ENCODE measurements at places on chromosomes 12 and 14. TPM values are rescaled to one million over a fixed set of nuclear protein-coding genes. Genes with fewer than 3 reads are reported as not detected.

GRCh38 chr14:75222208-75222701 lies 45.8 kb upstream of the TMED10 start:
- no peak for DNase-seq

Gene TPPP2
- not detected for total RNA-seq

DNA sequence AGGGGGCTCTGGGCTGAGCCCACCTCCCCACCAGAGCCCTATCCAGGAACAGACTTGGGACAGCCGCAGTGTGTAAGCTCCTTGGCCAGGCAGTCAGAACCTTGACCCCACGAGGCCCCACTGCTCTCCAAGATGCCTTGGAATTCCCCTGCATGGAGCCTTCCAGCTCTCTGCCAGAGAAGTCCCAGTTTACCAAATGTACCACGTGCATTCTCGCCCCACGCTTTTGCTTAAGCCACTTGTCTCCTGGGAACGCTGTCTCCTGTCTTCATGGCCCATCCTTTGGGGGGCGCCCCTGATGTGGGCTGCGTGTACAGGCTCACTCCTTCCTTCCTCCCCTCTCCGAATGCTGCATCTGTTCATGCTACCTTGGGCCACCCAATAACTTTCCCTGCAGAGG lies 7.9 kb downstream of the FAIM2 start:
- DNase-seq: no peak

- no peak for DNase-seq
Measured at GRCh38 chr12:116644806-116645205, 85.6 kb downstream of the MAP1LC3B2 start.

- DNase-seq: no peak
Measured at GRCh38 chr14:35435177-35435576, 30.6 kb upstream of the NFKBIA start.

- DNase-seq: no peak
Measured at GRCh38 chr14:45716572-45716971, 463.6 kb upstream of the MIS18BP1 start.

Gene CACNA2D4
- 2.0 TPM for total RNA-seq

Data from Caco-2 (cell line).